ENCODE measurements at places on chromosomes 12 and 14. TPM values are rescaled to one million over a fixed set of nuclear protein-coding genes. Genes with fewer than 3 reads are reported as not detected.

- no peak for DNase-seq
- H3K36me3 ChIP-seq = no peaks in the 10 kb centered on the region
- H3K4me3 ChIP-seq = no peak overlapping the region
- H3K4me1 ChIP-seq = no peaks in the 10 kb centered on the region
- H3K27ac ChIP-seq = no peak overlapping the region
Measured at GRCh38 chr12:124299628-124300388, 4.9 kb downstream of the RFLNA start.

- DNase-seq = no peak
- no peaks in the 10 kb centered on the region for H3K4me1 ChIP-seq
- no peak overlapping the region for H3K27ac ChIP-seq
- H3K27me3 ChIP-seq = peaks cover 15% of the 10 kb centered on the region
- no peak overlapping the region for H3K4me3 ChIP-seq
- H3K36me3 ChIP-seq = no peaks in the 10 kb centered on the region
Measured at GRCh38 chr12:65596514-65597091, 227.7 kb upstream of the HMGA2 start.

Gene AQP6
- 0.35 TPM for total RNA-seq

Gene INSM2
- total RNA-seq = not detected

Data from upper lobe of right lung (tissue), 1 donor.